HCEC 1CT (cell line): ENCODE measurements at places on chromosomes 16 and 17.

DNA sequence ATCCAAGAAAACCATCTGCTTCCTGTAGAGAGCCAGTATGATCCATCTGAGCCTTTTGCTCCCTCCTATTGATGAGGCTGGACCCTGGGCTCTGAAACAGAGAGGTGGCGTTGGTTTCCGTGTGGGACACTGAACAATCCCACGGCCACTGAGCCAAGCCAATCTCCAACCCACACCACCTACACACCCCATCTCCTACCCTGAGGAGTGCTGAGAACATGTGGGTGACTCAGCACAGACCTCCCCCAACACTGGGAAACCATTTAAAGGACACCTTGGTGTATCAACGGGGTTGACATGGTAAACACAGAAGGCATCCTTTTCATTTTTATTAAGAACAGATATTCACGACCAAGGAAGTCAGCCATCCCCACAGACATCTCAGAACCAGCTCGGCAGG is 332.1 kb downstream of the SLC39A11 start:
- DNase-seq: no peak

- no peak for DNase-seq
Observed at GRCh38 chr16:24759006-24759405, 29.6 kb downstream of the TNRC6A start.

DNA sequence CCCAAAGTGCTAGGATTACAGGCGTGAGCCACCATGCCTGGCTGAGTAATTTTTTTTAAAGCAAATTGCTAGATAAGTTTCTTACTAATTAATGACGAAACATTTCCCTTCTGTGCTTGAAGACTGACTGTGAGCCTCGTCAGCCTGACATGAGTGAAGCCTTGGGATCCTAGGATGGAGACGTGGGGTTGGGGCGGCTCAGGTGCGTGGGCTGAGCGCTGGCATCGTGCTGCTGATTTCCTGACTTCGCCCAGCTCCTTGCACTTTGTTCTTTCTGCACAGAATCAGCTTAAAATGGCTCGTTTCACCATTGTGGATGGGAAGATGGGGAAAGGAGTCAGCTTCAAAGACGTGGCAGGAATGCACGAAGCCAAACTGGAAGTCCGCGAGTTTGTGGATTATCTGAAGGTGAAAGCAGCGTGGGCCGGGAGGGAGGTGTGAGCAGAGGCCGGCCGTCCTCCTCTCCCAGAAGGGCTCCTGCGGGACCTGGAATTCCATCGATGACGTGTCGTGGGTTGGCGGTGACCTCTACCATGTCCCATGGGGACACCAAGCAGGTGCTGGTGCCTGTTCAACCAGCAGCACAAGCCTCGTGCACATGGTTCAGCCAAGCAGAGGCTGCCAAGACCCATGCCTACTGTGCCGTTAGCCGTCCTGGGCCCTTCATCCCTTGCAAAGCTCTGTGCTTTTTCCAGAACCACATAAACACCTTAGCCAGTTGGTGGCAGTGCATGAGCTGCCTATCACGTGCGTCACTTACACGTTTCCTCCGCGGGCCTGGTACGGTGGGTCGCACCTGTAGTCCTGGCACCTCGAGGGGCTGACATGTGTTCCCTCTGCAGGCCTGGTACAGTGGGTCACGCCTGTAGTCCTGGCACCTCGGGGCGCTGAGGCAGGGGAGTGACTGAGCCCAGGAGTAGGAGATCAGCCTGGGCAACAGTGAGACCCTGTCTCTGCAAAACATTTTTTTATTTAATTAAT is 22.5 kb downstream of the SPG7 start:
- no peak for DNase-seq

DNA sequence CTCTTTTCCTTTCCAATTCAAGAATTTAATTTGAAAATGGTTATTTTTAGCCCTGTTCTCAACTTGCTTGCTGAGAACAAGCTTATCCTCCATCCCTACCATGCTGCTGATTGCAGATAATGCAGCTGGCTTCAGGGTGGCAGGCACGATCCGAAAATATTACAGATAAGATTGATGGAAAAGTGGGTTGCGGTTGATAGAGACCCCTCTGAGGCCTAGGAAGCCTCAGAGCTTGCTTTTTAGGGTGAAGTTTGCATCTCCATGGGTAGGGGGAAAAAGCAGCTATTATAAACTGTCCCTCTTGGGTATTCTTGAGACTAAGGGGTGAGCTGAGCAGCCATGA is 116.5 kb upstream of the GOT2 start:
- DNase-seq: no peak

GRCh38 chr17:81713004-81713555 is 996 bp downstream of the SLC25A10 start:
- no peak for DNase-seq

DNA sequence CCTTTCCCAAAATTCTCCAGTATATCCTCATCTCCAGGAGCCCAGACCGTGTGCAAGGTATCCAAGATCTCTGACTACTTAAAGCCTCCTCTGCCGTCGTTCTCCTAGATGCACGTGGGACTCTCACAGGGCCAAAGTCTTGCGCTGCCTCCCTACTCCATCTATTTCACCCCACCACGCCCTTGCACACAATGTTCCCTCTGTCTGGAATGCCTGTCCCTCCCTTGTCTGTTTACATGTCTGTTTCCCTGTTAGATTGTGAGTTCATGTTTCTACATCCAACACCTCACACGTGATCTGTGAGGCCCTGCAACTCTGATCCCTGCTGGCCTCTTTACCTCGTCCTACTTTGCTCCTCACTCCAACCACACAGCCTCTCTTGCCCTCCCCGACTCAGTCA is 4.9 kb upstream of the FZD2 start:
- no peak for DNase-seq
